ENCODE measurements at places on chromosomes 1 and 21. TPM values are rescaled to one million over a fixed set of nuclear protein-coding genes. Genes with fewer than 3 reads are reported as not detected.

RGS16 gene
- total RNA-seq = 102 TPM

SUMO3 gene
- total RNA-seq = 50.1 TPM

HYI gene
- total RNA-seq = 15.0 TPM

HCN3 gene
- total RNA-seq = 4.7 TPM

TTC3 gene
- total RNA-seq = 84.2 TPM

SPRR2B gene
- total RNA-seq = not detected

UTS2 gene
- 0.70 TPM for total RNA-seq

KIAA1614 gene
- total RNA-seq = 0.67 TPM

RLF gene
- 24.5 TPM for total RNA-seq

PDZK1IP1 gene
- not detected for total RNA-seq

NOTCH2 gene
- total RNA-seq = 179 TPM

NBPF6 gene
- 0.52 TPM for total RNA-seq

OR2AJ1 gene
- not detected for total RNA-seq

PLXNA2 gene
- 1.3 TPM for total RNA-seq

Measured in natural killer cell treated with Interleukin-12 subunit alpha and Interleukin-12 subunit beta and Interleukin-15 and Interleukin-18, amount 100 ng/mL, for 72 hours (primary cell).